SK-N-SH (cell line): ENCODE measurements at places on chromosomes 4 and X.

GRCh38 chr4:23022032-23022431 is 329.3 kb downstream of the GBA3 start:
- DNase-seq = no peak

DNA sequence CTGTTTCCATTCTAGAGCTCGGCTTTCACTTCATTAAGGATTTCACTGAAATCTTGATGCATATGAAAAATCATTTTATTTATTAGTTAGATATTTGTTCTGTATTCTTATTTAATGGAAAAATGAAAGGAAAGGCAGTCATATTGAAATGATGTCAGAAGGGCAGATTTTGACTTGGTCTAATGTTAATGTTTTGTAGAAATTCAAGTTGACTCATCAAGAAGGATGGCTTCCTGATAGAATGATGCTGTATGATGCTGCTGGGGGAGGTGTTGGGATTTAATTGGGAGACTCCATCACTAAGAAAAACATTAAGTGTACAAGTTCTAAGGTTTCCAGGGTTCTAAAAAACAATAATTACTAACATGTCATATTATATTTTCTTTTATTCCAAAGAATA is 204.8 kb downstream of the PDGFC start:
- DNase-seq = no peak

- no peak for DNase-seq
Observed at GRCh38 chrX:136488706-136489105, 959 bp downstream of the BRS3 start.

- no peak for DNase-seq
Observed at GRCh38 chrX:20111271-20111670, 5.4 kb downstream of the MAP7D2 start.

- DNase-seq = no peak
Observed at GRCh38 chr4:181659202-181659601, 584.0 kb upstream of the TENM3 start.

DNA sequence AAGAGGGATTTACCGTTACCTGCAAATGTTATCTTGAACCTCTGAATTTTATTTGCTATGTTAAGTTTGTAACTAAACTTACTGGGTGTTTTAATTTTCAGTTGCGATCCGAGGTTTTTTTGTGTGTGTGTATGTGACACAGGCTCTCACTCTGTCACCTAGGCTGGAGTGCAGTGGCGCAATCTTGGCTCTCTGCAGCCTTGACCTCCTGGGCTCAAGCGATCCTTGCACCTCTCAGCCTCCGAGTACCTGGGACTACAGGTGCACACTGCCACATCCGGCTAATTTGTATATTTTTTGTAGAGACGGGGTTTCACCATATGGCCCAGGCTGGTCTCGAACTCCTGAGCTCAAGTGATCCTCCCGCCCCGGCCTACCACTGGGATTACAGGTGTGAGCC is 18.5 kb downstream of the PDK3 start:
- no peak for DNase-seq

- peak; percentile 14 for DNase-seq
Observed at GRCh38 chrX:3548765-3549391, 164.6 kb downstream of the PRKX start.

DNA sequence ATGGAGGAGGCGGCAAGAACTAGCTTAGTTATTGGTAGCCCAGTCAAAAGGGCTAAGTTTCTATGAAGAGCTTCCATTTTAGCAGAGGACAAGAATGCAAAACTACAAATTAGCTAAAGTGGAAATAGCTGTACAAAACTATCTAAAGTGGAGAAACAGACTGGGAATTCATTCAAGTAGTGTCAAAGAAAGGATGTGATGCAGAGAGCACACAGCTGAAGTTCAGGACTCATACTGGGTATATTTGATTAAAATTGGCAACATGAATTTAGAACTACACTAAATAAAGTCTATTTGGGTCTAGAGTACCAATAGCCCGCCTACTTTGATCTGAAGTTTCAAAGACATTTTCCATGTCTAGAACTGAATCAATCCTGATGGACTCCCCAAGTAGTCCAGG is 33.1 kb upstream of the GNRHR start:
- DNase-seq = no peak

- no peak for DNase-seq
Observed at GRCh38 chrX:49242545-49243066, 7.3 kb downstream of the CCDC22 start.

DNA sequence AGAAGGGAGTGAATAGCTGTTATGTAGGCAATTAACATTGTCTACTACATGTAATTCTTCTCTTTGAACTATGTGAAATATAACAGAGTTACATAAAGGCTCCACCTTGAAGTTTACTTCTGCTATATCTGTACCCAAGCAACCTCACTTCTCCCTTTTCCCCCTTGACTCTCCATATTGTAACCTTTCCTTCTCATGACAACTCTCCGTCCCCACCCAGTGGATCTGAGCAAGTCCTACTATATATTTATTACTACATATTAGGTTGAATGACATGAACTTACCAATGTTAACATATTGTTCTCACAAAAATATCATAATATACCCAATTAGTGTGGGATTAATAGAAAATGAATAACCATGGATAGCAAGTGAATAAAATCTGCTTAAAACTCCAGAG is 93.2 kb upstream of the ATP8A1 start:
- peak; percentile 39 for DNase-seq

- DNase-seq = no peak
Observed at GRCh38 chr4:110003401-110004187, 90.9 kb downstream of the EGF start.
